ENCODE measurements at places on chromosomes 1 and 21. TPM values are rescaled to one million over a fixed set of nuclear protein-coding genes. Genes with fewer than 3 reads are reported as not detected.

The PCSK9 gene
- total RNA-seq = not detected

The SPRR3 gene
- total RNA-seq = not detected

The TOR1AIP2 gene
- total RNA-seq = 72.7 TPM

The CLCA2 gene
- not detected for total RNA-seq

The SEC16B gene
- not detected for total RNA-seq

The C1orf226 gene
- not detected for total RNA-seq

The SYPL2 gene
- total RNA-seq = not detected

The MANEAL gene
- 0.53 TPM for total RNA-seq

The GJA8 gene
- not detected for total RNA-seq

The HRNR gene
- total RNA-seq = not detected

The ACTL8 gene
- total RNA-seq = not detected

The FCN3 gene
- not detected for total RNA-seq

The SOX13 gene
- 1.9 TPM for total RNA-seq

The CACHD1 gene
- total RNA-seq = 7.1 TPM

The FALEC gene
- total RNA-seq = not detected

The CAMK1G gene
- total RNA-seq = not detected

The RHCE gene
- total RNA-seq = 1.1 TPM

The RNPC3 gene
- total RNA-seq = 52.5 TPM

The TSSK3 gene
- total RNA-seq = not detected

The TOMM20 gene
- total RNA-seq = 129 TPM

The GPR3 gene
- 0.19 TPM for total RNA-seq

The FAM3B gene
- total RNA-seq = not detected

The MAN1C1 gene
- total RNA-seq = 46.9 TPM

The THBS3 gene
- 26.1 TPM for total RNA-seq

The SH2D2A gene
- 51.8 TPM for total RNA-seq

The JAM2 gene
- total RNA-seq = not detected

The TNFAIP8L2 gene
- total RNA-seq = 0.74 TPM

The RPE65 gene
- not detected for total RNA-seq

The SPRR4 gene
- not detected for total RNA-seq

The S100A8 gene
- 21.0 TPM for total RNA-seq

The CA6 gene
- total RNA-seq = 0.20 TPM

The SLC44A5 gene
- not detected for total RNA-seq

The NBPF9 gene
- 36.4 TPM for total RNA-seq
